ENCODE measurements at places on chromosomes 3 and 15. TPM values are rescaled to one million over a fixed set of nuclear protein-coding genes. Genes with fewer than 3 reads are reported as not detected.

Gene SCN11A
- 0.01 TPM for total RNA-seq

Gene MINAR1
- total RNA-seq, result 0.49 TPM

Gene PLSCR2
- not detected for total RNA-seq

Gene PXK
- 5.5 TPM for total RNA-seq

Gene SCAMP5
- total RNA-seq, result 12.5 TPM

Gene CD86
- not detected for total RNA-seq

Gene ERICH6
- total RNA-seq, result 0.10 TPM

Gene STRC
- total RNA-seq, result 0.07 TPM

Gene SCAANT1
- not detected for total RNA-seq

Measured in A549 treated with AZD2906 at 1 μM for 4 hours (cell line).